ENCODE measurements at places on chromosomes 5 and 9.

DNA sequence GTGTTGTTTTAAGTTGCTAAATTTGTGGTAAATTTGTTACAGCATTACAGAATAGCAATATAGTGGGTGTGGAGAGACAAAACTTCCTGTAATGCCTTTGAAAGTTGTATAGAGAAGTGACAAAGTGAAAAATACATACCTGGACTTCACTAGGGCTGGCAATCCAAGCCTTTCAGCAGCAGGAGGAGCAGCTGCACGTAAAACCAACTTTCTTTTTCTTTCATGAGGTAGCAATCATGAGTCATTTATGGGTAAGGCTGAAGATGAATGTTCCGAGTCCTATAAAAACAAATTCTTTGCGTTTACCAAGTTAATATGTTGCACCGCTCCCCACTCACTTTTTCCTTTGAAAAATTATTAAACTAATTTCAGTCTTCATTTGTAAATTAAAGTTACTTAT is 1138.2 kb downstream of the TAF11L14 start:
- peak; percentile 84 for DNase-seq

DNA sequence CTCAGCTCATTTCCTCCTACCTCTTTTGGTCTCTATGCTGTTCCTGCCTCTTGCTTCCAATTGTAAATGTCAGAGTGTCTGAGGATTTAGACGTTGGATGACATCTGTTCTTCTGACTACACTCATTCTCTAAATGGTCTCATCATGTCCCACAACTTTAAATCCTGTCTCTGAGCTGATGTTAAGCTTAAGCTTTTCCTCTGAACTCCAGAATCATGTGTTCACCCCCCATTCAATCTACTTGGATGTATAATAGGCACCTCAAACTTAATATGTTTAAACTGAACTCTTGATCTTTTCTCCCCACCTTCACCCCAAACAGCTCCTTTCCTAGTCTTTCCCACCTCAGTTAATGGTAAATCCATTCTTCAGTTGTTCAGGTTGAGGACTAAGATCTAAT is 433.6 kb downstream of the CSNK1G3 start:
- DNase-seq: no peak

DNA sequence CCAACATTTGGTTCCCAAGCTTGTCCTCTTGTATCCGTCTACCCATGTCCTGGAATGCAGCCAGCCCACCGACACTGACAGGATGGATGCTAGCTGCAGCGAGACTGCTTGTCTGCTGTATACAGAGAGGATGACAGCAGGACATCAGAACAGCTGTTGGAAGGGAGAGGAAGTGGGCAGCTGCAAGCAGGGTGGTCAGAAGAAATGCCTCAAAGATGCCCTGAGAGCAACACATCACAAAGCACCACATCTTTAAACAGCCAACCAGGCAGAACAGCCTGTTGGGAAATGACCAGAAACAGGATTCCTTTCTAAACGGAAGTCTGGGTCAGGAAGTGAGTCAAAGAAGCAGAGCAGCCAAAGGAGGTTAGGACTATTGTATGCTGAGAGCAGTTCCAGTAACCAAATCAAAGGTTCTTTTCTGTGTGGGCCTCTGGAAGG is 219.1 kb downstream of the NDUFS4 start:
- DNase-seq: no peak

GRCh38 chr9:122579874-122580273 is 3.3 kb downstream of the OR1L8 start:
- no peak for DNase-seq

- no peak for DNase-seq
Measured at GRCh38 chr5:20678386-20678785, 690.4 kb upstream of the CDH18 start.

GRCh38 chr5:22663134-22663533 is 190.0 kb downstream of the CDH12 start:
- no peak for DNase-seq

DNA sequence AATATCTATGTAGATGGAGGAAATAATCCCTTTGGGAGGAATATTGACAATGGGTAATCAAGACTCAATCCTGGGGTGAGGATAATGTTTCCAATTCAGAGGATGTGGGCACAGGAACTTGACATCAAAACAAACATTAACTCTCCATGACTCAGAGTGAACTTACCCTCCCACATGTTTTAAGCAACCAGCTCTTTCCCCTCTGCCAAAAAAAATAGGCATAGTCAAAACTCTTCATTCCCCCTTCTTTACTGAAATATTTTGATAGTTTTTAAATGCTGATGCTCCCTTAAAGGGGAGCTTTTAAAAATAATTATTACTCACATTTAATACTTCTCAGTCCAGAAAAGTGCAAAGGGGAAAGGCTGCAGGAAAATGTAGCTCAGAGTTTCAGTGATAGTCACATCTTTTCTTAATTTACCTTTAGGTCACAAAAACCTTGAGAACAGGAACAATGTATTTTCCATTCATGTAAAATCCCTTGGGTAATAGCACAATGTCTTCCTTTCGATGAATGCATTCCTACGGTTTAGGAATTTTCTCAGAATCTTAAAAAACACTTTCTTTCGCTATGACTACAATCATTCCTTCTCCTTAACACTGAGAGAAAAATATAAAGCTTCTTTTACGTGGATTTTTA is 298.4 kb upstream of the GRAMD2B start:
- DNase-seq: no peak

GRCh38 chr9:83569326-83569725 is 31.1 kb upstream of the FRMD3 start:
- DNase-seq: no peak

- no peak for DNase-seq
Measured at GRCh38 chr5:153425914-153426313, 64.6 kb upstream of the GRIA1 start.

DNA sequence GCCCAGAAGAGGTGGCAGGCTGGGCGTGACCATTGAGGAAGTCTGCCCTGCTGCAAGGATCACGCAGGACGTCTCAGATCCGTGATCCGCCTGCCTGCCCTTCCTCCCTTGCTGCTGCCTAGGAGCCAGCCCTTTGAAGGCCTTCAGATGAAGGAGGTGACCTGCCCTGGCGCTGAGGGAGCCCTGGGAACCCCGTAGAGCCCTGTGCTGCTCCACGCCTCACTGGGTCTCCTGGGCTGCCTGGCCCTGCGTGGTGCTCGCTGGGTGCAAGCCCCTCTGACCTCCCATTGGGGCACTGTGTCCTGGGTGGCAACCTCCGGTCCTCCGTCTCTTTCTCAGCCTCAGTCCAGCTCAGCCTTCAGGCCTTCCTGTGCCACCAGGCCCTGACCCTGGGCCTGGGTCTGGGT is 295.3 kb upstream of the IRX4 start:
- no peak for DNase-seq
